Germinal center (tissue), 1 donor: ENCODE measurements at places on chromosomes 1 and 21.

DNA sequence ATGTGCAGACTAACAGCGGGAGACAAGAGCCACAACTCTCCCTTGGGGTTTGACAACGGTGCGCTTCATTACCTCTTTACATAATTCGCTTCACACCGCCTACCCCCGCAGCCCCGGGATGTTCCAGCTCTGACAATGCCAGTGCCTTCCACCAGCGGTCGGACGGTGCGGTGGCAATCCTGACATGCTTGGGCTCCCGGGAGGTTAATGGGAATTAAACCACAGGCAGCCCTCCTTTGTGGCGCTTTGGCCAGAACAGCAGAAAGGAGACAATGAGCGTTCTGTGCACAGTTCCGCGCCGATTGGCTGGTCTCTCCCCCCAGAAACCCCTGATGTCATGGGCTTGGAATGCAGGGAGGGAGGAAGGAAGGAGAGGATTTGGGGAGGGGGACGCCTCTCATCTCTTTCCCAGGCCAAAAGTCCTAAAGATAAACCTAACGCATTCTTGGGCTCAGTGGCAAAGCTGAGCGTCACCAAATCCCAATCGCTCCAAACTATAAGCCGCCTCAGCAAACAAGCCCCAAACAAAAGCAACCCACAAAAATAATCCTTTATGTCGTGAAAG is 1.3 kb downstream of the CNN3 start:
- DNase-seq = peak; percentile 47

DNA sequence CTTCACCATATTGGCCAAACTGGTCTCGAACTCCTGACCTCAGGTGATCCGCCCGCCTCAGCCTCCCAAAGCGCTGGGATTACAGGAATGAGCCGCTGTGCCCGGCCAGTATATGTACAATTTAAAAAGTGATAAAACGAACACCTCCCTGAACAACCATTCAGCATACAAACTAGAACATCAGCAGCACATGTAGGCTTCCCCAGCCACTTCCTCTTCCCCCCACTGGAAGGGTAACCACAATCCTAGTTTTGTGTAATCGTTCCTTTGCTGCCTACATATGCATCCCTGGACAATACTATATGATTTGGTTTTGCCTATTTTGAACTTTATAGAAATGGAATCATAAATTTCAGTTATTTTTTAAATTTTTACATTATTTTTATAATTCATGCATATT is 60.4 kb downstream of the DESI2 start:
- no peak for DNase-seq

GRCh38 chr1:239189998-239190512 is 196.3 kb upstream of the CHRM3 start:
- no peak for DNase-seq

GRCh38 chr1:22710701-22711049 is at the start of gene EPHB2:
EPHB2 (plus strand) TSS chr1:22710839; CDS start chr1:22710983, 144 bp downstream.
- DNase-seq = peak; percentile 57

DNA sequence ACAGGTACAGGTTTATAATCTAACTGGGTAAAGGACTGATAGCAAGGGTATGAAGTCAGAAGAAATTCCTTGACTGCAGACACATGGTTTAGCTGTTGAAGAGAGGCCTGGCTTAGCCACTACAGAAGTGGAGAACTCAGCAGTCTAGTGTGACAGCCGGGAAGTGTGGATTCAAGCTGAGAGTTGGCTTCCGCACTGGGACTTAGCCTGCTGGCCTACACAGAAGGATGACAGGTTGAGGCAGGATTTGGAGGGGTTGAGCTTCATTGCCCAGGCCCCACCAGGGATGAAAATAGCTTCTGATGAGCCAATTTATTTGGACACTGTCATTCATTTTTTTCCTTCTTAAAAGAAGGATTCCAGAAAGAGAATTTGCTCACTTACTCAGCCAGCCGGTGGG is 284.4 kb downstream of the PCP4 start:
- no peak for DNase-seq
